ENCODE measurements at places on chromosomes 2 and 18.

DNA sequence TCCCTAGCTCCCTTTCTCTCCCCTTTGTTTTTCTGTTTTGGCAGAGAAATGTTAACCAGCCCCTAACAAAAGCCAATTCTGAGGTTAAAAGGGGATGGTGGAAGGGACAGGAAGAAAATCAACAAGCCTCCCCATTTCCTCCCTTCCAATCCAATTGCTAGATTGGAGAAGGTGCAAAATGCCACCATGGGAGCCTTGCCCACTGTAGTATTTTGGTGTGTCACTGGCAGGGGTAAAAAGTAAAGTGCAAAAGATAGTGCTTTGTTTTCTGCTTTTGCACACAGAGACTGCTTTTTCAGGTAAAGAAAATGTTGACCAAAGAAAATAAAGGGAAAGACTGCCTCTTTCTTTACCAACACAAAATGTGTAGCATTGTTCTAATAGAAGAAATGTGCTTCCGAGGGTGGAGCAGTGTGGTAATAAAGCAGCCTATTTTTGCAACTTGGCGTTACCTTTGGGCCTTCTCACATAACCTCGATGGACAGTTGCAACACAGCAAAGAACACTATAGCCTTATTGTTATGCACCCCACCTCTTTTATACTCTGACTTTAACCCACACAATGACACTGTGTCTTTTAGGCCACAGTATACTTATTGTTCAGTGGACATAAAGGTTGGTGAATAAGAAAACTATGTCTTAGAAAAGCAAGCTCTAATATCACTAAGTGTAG is 861.8 kb downstream of the BCL11A start:
- DNase-seq = no peak

DNA sequence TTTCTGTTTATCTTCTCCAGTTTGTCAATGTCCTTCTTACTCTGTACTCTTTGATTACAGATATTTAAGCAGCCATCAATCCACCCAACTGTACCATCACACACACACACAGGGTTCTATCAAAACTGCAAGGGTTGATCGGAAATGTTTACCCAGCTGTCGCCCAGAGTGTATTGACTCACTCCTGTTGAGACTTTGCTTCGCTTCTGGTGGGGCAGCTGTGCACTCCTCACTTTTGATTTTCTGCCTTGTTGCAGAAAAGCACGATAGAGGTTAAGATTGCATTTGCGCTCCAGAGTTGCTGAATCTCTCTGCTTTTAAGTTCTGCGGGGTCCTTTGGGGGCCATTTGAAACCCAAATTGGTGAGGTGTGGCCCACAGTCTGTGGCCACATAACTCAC is 216.2 kb downstream of the SETBP1 start:
- no peak for DNase-seq

DNA sequence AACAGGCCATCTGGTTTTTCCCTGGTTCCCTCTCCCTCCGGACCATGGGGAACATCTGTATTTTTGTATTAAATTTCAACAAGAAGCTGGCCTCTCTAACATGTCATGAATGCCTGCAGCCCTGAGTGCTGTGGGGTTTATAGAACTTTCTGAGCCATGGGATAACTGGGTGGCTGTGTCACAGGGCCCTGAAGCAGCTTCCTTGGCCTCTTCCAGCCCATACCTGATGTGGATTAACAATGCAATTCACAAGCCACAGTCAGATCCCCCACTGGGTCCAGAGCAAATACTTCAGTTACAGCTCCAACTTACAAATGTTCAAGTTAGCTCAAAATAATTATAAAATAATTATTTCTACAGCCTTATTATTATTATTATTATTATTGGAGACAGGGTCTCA is 307.8 kb upstream of the CELF4 start:
- no peak for DNase-seq

DNA sequence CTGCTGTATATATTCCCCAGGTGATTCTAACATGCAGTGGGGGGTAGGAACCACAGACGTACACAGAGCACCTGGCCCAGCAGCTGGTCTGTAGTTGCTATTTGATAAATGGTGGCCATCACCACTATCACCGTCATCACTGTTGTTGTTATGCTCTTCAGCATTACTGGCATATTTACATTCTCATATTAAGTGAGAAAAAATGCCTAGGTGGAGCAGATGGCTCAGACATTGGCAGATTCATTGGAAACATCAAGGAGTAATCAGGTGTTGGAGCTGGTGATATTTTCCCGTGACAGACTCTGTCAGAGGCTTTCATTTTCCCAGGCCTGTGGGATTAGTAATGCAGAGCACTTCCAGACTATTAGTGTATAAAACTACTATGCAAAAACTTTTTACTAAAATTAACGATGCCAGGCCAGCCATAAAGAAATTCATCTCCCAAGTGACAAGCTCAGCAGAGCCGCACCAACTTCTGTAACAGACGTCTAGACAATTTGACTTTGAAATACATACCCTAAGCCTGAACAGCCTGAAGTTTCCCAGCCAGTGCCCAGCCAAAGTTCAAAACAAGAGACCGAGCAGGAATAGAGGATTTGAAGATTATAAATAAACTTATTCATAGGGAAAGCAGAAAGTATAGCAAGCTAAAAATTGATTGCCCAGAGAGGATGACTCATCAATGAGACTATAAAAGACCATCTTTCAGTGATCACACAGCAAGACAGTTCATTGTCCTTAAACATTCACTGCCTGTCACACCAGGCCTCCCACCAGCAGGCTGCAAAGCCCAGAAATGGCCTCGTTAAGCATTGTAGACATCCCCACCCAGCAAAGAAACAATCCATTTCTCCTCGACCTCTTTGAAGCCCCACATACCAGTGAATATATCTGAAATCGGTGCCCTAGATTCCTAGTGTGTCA is 247.4 kb upstream of the CHAC2 start:
- no peak for DNase-seq

- DNase-seq = no peak
Observed at GRCh38 chr2:150742094-150742493, 254.6 kb upstream of the RND3 start.

GRCh38 chr2:23312996-23313606 is 71.9 kb upstream of the KLHL29 start:
- DNase-seq = no peak

DNA sequence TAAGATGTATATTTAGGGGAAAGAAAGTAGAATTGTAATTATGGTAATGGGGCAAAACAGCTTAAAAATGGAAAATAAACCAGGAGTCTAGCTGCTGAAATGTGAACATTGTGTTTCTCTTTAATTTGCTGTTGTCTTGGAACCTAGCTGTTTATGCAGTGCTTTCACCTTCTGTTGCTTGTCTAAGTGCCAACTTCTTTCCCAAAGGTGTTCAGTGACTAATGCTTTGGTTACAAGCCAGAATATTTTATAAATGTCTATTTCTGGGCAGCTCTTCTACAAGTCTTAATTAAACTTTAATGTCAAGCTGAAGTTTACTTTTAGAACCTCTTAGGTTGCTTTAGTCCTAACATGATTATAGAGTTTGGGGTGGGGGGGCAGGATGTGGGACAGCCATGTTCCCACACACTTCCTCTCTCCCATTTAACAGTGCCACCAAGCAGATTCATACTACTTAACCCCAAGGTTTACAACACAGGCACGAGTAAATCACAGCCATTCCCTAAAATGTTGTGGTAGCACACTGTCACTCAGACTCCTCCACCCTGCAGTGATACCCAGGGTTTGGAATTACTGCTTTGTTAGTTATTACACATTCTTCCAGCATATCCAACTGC is 60.6 kb downstream of the ITGA4 start:
- DNase-seq = no peak

- DNase-seq = peak; percentile 43
Observed at GRCh38 chr18:56532176-56532840, 106.1 kb downstream of the TXNL1 start.

DNA sequence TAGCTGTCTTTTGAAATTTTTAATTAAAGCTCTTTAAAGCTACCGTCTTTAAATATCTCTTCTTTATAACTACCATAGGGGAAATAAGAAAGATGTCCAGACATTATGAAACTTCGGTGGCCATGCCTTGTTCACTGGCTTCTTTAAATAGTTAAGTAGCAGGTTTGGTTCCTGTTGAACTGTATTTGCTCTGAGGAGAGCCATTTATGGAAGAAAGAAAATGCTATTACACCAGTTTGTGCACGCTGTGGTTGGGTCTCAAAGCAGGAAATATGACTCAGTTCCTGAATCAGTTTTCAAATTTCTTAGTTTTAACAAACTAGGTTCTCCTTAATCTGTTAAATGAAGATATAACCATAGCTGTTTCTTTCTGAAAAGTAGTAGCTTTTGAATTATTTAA is 12.2 kb downstream of the ARPC2 start:
- DNase-seq = peak; percentile 11

GRCh38 chr2:46779447-46779941 is 136.1 kb downstream of the MCFD2 start:
- no peak for DNase-seq

DNA sequence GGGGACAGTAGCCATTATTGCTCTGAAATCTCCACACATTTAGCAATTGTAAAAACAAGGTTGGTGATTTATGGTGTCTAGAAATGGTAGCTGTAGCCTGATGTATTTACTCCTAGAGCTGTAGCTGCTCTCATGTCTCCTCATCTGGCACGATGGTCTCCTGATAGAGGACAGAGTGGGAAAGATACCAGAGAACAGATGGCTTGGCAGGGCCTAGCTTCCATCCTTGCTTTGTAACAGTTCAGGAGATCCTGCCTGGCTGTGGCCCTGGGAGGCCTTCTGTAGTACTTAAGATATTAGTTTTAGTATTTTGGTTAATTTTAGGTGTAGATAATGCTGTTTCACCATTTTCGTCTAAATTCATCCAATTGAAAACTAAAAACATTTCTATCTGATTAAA is 6.7 kb downstream of the ATG16L1 start:
- no peak for DNase-seq

- no peak for DNase-seq
Observed at GRCh38 chr2:218381916-218382366, at the start of gene SLC11A1. Gene SLC11A1 (plus strand): TSS chr2:218382273. CDS start chr2:218382369, 96 bp downstream.

DNA sequence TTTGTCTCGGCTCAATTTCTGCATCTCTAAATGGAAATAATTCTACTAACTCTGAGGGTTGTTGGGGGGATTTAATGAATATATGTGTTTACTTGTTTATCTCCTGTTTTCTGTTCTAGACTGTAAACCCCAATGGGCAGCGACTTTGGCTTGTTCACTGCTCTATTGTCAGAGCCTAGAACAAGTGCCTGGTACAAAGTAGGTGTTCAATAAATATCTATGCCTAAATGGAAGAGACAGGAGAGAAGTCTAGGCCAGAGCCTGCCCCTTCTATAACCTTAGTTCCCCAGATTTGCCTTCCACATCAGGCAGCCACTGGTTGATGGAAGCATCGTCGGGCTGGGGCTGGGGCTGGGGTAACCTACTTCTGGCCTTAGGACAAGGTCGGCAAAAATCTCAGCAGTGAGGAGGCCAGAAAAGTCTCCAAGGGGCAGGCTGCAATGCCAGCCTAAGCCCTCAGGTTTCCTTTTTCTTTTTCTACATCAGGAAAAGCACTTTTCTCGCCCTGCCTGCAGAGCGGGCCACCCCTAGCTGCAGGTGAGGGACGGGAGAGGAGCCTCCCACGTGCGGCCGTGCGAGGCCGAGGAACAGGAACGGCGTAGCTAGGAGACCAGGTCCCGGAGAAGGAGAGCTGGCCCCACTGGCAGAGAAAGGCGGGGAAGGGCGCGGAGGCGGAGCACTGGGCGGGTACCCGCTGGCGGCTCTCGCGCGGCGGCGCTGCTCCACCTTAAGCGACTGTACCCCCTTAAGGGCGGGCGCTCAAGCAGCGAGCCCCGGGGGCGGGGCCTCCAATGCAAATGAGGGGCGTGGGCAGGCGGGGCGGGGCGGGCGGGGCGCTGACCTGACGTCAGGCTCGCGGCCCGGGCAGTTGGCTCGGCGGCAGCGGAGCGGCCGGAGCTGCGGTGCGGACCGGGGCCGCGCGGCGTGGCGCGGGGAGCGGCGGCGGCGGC is at the start of gene CNNM4:
Gene CNNM4 (plus strand): TSS at position 867 of the 950 bp plus-strand sequence. CDS start 98 bp downstream, outside the sequence.
- peak; percentile 95 for DNase-seq

DNA sequence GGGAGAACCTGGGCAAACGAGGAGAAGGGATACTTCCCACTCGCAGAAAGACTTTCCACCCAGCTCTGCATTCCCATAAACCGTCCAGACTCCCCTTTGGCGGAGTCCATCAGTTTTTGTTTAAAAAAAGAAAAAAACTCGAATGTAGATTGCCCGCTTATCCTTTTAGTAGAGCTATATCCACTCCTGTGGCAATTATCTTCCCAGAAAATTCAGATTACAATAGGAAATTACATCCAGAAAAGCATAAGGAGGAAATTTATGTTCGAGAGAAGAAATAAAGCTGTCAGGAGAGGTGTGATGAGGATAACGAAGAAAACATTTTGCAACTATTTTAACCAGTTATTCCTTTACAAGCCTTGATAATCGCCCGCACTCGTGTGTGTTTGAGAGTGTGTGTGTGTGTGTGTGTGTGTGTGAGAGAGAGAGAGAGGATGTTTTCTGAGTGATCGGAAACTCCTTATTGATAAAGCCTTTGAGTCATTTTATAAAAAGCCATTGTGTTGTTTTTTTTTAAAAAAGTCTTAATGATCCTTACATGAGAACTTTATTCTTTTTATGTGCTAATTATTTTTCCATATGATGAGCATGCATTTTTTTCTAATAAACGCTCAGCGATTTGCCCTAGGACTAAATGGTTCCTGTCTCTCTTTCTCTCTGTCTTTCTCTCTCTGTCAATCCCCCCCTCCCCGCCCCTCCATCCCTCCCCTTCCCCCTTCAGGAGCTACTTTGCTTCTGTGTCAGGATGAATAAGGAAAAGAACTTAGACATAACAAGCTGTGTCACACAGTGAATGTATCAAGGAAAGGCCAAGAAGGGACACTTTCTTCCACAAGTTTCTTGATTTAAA is 1.1 kb upstream of the PPP3R1 start:
- no peak for DNase-seq

DNA sequence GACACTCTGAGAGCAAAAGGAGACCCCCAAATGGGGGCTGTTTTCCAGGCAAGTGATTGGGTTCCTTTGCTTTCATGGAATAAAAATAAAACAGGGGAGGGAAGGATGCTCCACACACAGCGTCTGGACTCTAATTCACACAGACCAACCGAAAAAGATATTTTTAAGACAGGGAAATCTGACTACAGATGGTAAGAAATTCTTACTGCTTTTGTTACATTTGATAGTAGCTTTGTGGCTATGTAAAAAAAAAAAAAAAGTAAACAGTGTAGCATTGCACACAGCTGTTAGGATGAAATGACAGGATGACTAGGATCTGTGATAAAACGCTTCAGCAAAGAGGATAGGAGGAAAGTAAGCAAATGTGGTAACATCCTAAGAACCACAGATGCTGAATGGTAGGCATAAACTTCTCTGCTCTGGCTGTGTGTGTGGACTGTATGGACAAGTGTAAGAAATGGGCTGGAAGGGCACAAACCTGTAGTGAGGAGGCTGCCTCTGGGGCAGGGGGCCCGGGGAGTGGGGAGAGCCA is 207.6 kb downstream of the ANAPC1 start:
- DNase-seq = no peak

- DNase-seq = no peak
Observed at GRCh38 chr18:59912007-59912550, 12.3 kb downstream of the PMAIP1 start.

Measured in MG63 (cell line).